ENCODE measurements at places on chromosomes 12 and 14.
A peak's percentile ranks its signal among the peaks of the same experiment; 100 is the strongest.

GRCh38 chr14:23173031-23173430 lies 10.4 kb downstream of the SLC7A8 start:
- no peak for DNase-seq

DNA sequence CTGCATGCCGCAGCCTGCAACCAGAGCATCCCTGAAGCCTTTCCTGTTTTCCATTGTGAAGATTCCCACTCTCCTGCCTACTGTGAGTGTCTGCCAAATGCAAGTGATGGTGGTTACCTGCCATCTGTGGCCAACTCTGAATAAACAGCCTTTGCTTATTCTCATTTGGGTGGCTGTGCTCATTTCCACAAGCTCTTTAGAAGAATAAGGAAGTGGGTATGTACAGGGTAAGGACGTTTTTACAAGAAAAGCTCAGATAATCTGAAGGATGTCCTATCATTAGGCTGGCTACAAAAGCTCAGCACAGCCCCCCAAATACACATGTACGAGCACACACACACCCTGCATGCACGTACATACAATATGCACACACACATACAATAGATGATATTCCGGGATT lies 7.3 kb upstream of the RNASE1 start:
- no peak for DNase-seq

GRCh38 chr12:7150841-7151240 lies 20.7 kb downstream of the CLSTN3 start:
- DNase-seq, result no peak

DNA sequence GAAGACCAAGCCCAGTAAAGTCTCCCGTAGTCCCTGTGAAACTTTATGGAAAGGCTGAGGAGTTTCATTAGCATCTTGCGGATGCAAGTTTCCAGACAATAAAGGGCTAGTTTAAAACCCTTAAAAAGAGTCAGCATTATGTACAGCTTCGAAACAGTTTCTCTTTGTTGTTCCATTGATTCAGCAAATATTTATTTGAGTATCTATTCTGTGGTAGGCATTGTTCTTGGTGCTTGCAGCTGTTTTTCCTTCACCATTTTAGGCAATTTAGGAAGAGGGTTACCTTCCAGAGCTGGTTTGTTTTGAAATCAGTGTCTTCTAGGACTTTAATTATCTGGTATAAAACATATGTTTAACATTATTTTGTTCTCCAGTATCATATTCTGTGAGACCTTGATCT lies 1.5 kb downstream of the SLIRP start:
- DNase-seq, result no peak

DNA sequence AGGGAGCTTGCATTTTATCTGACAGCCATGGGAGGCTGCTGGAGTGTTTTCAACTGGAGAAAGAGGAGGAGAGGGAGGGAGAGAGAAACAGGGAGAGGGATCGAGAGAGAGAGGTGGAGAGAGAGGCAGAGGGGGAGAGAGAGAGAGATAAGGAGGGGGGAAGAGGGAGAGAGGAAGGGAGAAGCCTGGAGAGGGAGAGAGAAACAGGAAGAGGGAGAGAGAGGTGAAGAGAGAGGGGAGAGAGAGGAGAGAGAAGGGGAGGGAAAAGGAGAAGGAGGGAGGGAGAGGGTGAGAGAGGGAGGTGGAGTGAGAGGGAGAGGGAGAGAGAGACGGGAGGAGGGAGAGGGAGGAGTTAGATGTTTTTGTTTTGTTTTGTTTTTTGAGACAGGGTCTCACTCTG lies 45.6 kb downstream of the DNAH10 start:
- DNase-seq, result no peak

- DNase-seq, result no peak
Measured at GRCh38 chr12:103877288-103877687, 36.3 kb upstream of the NT5DC3 start.

DNA sequence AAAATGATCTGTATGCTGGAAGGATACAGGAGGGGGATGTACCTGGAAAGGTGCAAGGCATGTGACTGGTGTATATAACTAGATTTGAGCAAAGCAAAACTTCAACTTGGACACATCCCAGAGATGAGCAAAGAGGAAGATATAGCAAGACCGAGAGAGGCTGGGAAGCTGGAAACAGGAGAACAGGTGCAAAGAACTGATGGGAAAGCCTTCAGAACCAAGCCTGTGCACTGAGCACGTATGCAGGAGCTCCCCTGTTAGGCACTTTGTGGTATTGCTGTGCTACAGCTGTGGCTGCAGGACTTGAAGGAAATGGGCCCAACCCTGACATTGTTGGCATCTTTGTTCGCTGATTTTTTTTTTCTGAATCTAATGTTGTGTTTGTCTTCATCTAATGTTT lies 120.7 kb upstream of the PWP1 start:
- no peak for DNase-seq

DNA sequence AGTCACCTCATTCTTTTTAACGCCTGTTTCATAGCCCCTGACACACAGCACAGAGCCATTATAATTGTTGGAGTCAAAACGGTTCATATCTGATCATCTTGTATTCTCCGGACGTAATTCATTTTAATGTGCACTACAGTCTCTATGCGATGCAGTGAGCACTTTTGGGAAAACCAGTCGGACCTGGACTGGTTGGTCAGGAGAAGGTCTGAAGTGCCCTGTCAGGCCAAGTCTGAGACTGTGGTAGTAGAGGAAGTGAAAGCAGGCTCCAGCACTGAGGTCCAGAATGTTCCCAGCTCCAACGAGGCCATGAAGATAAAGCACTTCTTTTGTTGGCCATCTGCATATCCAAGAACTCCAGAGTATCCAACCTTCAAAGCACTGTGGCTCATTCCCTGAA lies 117.1 kb upstream of the NCOR2 start:
- no peak for DNase-seq

GRCh38 chr12:122141911-122142725 lies 31.9 kb downstream of the IL31 start:
- DNase-seq, result no peak

DNA sequence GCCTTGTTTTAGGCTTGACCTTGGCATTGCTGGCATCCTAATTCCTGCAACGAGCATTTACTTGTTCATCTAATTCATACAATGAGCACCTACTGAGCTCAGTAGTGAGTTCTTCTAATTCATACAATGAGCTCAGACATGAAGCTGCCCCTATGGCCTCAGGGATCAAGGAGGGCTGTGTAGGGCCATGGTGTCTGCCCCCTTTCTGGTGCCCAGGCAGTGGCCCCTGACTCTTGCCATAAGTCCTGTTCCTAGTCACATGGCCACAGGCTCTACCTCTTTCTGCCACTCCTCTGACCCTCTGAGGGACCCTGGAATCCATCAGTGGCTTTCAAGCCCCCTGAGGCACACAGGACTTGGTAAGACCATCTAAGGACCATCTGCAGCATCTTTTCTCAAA lies 148.8 kb downstream of the ZFP36L1 start:
- DNase-seq, result no peak

- no peak for DNase-seq
Measured at GRCh38 chr12:50514526-50515276, 9.9 kb downstream of the DIP2B start.

DNA sequence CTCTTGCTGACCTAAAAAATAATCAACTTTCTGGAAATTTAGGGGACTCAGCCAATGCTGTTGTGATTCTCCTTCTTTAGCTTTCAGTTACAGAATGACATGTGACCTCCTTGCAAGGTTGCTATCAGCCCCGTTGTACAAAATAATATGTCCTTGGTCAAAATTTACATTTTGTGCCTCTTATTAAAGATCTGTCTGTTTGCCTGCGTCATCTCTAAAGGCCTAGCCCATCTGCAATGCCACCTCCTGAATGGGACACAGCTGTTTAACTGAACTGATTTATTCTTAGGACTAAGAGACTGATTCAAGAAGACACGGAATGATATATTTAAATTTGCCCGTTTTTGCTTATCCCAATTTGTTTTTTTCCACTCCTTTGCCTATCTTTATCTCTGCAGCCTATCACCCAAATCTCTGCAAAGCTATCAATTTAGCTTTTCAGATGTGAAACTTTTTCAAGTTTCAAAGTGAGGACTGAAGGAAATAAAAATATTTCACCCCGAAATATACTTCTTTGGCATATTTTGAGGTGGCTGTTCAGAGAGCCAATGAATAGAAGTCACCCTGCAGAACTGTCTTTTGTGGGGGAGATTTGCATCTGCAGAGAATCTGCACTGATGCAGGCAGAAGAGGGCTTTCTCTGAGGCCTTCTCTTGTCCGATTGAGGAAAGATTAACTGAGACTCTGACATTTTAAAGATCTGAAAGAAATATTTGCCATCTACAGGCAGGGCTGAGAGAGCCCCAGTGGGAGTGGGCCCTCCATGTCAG lies 126.0 kb downstream of the VEZT start:
- DNase-seq, result no peak

DNA sequence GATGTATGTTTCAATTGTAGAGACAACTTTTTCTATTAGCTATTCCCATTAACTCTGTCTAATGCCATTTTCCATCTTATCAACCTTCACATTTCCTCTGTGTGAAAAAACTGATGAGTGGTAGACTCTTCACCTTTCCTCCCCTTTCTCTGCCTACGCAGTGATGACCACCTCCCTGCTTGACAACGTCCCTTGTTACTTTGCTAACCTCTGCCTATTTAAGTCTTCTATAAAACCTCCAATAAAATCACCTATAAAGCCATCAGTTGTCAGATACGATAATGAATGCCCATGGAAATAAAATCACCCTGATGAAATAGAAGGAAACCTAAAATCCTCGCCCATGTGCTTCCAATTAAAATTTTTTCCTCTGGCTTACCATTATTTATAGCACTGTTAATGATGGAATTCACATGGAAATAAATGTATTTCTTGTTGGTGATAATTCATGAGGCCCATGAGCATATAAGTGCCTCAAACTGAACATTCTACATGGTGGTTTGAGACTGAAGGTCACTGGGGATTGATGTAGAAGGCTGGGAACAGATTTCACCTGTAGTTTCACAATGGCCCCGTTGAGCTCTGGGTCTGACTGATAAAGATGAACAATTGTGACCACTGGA lies 1454.0 kb upstream of the SEL1L start:
- no peak for DNase-seq

GRCh38 chr14:59253527-59253926 lies 65.1 kb downstream of the DAAM1 start:
- DNase-seq, result no peak

GRCh38 chr12:87687362-87687761 lies 341.8 kb downstream of the C12orf50 start:
- DNase-seq, result no peak

DNA sequence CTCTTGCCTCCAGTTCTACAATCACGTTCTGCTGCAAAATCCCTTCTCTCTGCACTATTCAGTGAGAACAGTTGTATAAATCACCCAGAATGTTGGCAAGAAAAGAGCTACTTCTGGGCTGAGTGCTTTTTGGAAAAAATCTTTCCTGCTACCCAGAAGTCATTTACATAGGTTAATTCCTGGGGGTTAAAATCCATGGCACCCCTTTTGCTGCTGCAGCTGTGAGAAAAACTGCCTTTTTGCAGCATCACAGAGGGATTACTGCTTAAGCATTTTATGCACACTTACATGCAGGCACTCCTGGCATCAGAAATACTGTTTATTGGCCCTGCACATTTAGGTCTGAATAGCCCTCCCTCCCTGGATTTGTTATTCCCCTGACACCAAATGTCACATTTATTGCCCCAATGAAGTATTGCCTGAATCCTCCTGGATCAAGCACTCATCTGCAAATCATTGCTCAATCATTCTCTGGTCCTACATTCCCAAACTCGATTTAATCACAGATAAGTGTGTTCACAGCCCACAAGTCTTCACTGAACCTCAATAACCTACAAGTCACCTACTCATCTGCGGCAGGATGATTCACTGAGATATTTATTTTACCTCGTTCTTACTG lies 43.1 kb upstream of the CCDC196 start:
- DNase-seq, result no peak

DNA sequence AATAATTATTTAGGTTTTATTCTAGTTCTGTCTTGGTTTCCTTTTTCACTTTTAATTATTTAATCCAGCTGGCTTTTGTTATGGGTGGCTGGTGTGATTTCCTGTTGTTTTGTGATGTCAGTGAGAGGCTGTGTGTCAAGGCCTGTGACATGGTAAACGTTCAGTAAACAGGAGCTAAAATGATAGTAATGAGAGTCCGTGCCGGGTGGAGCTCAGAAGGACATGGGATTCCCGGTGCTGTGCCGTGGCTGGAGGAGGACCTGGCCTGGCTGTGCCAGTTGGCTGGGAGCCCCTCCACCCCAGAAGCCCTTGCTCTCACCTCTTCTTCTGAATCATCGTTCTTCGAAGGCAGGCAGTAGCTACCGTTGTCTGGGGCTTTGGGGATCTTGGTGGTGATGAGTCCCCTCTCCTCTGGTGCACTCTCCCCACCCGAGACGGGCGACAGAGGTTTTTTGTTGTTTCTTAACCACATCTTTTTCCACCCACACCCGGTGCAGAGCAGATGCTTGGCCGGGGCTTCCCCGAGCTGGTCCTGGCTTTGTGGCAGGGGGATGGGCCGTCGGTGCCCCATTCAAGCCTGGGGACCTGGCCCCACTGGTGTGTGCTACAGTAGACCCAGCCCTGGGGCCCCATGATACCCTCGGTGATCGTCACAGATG lies 29.1 kb downstream of the SH2B3 start:
- DNase-seq, result peak; percentile 75

DNA sequence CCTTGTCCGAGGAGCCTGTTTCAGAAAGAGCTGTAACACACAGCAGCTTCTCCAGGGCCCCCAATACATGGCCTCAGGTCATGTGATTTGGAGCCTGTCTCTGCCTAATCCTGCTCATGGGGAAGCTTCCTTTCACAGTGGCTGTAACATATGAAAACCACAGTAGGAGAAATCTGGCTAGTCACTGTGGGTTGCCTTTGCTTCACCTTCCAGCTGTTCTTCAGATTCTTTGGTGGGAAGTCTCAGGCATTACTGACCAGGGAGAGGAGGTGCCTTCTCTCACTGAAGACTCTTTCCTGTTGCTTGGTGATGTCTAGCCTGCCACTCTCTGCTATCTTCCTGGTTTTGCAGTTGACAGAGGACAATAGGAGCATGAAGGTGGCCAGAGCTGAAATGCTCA lies 350.6 kb downstream of the DPF3 start:
- no peak for DNase-seq

GRCh38 chr12:127690161-127690560 lies 576.8 kb upstream of the TMEM132C start:
- no peak for DNase-seq
